ENCODE measurements at places on chromosomes 7 and 10.

DNA sequence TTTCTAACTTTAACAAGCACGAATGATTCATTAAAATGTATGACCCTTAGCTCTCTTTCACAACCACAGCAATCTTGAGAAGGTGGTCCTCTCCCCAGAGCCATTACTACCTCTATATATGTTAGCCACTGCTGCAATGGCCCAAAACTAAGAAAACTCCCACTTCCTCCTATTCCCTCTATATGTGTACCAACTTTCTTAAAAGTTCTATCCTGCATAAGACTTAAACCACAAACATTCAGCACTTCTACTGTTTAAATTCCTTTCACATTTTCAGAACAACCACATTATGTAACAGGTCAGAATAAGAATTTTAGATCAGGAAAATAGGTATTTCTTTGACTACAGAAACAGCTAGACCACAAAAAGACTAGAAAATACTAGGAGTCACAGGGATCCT, 36.2 kb downstream of the WASL start:
- DNase-seq = no peak

DNA sequence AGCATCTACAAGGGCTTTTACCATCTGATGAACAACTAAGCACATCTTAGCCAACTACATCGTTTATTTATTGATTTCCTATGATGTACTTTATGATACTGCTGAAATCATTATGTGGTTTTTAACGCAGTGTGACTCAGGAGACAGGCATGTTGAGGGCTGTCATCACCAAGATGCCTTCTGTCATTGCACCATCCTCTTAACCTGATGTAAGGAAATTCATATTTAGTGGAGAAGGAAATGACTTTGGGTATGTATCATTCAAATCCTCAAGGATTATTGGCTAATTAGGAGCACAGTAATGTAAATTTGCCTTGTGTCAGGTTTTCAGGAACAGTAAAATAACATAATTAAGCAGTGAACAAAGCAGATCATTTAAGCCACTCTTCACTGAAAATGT, 138.5 kb upstream of the MGMT start:
- DNase-seq = no peak

- DNase-seq = peak; percentile 11
Observed at GRCh38 chr7:83819911-83820310, 171.0 kb upstream of the SEMA3E start.

DNA sequence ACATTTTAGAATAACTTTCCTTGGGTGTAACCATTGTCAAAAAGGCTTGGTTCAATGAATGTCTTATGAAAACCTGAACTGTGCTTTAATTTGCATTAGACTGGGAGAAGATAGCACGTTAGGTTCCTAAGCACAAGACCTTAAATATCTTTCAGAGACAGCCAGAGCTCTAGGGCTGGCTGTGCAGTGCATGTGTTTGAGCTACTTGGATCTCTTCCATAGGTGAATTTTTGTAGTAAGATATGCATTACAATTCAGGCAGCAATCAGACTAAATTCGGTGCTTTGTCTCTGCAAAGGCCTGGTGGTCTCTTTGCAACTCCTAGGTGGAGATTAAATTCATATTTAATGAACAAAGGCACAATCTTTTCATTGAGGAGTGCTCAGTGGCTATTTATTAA, 192.0 kb downstream of the ZNF438 start:
- DNase-seq = no peak

DNA sequence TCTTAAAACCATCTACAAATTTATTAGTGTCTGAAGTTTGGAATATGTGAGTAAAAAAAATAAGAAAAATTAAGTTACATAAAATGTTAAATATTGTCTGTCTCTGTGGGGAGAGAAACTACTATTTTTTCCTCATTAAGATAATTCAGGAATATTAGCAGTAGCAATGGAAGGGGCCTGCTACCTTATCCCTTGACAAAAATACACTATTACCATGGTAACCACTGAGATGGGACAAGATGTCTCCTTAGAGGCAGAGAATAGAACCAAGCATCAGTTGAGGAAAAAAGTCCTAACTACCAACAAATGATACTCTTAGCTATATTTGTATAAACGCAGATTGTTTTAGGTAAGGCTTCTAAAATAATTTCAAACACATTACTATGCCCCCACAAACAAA, 150.7 kb upstream of the LSM8 start:
- no peak for DNase-seq

DNA sequence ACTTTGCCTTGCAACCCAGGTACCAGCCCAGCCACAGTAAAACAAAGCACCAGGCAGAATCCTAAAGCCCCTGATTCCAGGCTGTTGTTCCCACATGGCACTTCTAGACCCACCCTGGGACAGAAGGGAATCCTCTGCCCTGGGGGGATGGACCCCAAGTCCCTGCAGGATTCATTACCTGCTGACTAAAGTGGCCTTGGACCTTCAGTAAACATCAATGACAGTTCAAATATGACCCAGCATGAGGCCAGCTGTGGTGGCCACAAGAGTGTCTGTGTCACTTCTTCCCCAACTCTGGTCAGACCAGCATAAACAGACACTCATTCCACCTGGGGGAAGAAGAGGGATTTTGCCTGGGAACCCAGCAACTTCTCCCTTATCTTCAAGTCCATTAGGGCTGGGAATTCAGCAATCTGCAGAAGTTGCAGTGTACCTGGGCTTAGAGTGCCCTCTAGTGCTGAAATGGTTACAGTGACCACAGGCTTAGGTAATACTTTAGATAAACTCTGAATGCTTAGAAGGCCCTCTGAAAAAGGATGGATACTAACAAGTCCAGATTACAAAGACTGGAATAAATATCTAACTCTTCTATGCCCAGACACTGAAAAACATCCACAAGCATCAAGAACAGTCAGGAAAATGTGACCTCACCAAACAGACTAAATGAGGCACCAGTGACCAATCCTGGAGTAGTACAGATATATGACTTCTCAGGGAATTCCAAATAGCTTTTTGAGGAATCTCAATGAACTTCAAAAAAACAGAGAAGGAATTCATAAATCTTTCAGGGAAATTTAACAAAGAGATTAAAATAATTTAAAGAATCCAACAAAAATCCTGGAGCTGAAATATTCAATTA, 108.5 kb upstream of the TMEM168 start:
- DNase-seq = peak; percentile 73

DNA sequence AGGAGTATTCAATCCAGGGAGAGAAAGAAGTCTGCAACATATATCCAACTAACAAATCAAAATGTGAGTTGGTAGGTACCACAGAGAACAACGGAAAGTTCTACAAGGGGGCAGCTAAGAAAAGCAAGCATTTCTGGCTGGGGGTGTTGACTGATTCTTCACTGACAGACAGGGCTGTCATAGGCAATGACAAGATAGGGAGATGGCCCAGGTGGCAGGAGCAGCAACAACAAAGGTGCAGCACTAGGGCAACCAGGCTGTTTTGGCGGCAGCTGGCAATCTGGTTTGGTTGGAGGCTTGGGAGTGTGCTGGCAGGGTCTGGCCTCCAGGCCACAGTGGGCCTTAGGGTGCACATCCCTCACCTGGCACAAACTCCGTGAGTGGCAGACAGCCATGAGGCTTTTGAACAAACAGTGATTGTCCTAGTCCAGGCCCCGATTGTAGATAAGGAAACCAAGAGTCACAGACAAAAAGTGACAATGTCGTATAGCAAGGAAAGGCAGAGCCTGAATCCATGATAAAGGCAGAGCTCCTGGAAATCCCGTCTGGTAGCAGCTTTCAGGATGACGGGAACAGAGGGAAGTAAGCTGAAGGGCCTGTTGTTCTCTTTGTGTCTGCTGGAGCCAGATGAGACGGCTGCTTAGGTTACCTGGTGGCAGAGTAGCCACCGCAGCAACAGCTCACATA, 28.4 kb downstream of the DPCD start:
- DNase-seq = no peak

Measured in A172 (cell line).